Activated gamma-delta T cell treated with Interleukin-2 at 50 U/mL for 16 hours (primary cell): ENCODE measurements at places on chromosomes 12 and 14.

DNA sequence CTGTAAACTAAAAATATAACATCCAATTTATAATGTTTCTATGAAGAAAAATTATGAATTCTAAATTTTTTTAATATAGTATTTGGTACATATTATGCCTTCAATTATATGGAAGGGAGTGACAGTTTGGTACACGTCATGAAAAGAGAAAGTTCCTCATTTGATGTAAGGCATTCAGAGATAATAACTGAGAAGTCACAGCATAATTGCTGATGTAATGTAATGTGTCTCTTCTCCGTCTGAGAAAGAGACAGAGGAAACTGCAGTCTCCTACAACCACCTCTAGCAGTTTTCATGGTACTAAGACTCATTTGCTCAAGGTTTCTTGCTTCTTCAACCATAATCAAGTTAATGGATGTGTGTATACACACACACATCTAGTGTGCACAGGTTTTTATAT, 2.3 kb upstream of the CD69 start:
- no peak for DNase-seq

DNA sequence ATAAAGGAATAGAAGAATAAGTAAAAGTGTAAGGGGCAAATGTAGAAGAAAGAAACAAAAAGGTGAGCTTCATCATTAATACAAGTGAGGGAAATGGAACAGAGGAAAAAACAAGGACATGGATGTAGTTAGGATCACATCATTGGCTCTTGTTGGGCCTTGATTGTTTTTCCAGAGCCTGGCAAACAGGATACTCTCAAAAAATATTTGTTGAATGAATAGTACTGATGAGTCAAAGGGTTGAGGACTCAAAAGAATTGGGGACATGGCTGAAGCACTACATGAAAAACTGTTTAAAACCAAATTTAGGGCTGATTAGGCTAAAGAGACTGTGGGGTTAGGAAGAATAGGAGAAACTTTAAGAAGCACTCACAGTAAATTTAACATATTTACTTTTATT, 11.4 kb upstream of the SRP54 start:
- no peak for DNase-seq

- DNase-seq, result no peak
Observed at GRCh38 chr12:53492188-53492587, 7.1 kb downstream of the MAP3K12 start.

GRCh38 chr14:97029800-97030199, 232.6 kb downstream of the VRK1 start:
- DNase-seq, result no peak

DNA sequence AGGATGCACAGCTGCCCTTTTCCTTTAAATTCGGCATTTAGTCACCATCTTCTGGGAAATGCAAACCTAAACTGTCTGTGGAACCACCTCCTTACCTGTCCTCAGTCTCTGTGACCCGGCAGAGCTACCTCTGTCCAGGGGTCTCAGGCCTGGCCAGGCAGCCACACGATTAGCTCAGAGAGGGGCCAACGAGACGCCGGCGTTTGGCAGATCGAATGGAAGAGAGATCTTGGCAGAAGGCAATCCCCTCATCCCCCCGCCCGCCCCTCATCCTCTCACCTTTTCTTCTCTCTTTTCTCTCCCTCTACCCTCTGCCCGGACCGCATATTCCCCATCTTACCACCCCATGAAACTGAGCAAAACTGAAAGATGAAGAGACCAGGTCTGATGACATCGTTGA, 101.0 kb downstream of the PIWIL1 start:
- DNase-seq, result no peak

DNA sequence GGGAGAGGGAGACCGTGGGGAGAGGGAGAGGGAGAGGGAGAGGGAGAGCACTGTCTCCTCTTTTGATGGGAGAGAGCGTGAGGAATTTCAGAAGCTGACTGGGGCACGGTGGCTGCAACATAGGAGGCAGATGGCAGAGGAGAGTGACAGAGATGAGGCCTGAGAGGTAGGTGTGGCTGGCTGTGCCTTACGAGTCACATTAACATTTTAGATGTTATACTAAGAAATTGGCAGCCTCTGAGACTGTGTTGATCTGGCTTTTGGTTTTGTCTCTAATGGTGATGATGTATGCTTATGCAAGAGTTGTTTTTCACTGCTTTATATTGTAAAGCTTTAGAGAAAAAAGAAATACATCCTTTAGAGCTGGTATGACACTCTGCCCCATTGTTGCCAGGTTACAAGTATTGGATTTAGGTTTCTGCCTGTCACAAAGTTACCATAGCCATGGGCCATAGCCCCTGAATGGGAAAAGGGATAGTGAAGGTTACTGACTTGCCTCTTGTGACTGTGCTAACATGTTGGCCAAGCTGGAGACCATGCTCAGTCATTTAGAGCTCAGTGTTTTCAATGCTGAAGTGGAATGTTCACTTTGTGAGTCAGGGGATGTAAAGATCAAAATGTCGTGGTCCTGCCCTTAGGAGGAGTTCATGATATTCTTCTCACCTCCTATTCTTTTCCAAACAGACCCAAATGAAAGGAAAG, 186.2 kb downstream of the SYNE2 start:
- no peak for DNase-seq

GRCh38 chr14:56119201-56119981, 1.2 kb downstream of the PELI2 start:
- peak; percentile 17 for DNase-seq

DNA sequence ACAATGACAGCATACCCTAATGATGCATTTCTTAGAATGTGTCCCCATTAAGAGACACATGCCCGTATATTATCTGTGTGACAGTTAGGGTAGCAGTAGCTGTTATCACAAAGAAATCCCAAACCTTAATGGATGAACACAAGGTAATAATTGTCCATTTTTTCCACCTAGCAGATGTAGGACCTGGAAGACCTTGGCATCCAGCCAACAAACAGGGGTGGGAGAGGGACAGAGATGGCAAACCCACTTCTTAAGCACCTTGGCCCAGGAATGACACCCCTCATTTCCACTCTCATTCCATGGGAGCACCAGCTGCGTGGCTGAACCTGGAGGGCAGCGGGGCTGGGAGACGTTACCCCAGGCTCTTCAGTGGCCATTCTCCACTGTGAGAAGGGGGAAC, 679.0 kb downstream of the AACS start:
- DNase-seq, result no peak

DNA sequence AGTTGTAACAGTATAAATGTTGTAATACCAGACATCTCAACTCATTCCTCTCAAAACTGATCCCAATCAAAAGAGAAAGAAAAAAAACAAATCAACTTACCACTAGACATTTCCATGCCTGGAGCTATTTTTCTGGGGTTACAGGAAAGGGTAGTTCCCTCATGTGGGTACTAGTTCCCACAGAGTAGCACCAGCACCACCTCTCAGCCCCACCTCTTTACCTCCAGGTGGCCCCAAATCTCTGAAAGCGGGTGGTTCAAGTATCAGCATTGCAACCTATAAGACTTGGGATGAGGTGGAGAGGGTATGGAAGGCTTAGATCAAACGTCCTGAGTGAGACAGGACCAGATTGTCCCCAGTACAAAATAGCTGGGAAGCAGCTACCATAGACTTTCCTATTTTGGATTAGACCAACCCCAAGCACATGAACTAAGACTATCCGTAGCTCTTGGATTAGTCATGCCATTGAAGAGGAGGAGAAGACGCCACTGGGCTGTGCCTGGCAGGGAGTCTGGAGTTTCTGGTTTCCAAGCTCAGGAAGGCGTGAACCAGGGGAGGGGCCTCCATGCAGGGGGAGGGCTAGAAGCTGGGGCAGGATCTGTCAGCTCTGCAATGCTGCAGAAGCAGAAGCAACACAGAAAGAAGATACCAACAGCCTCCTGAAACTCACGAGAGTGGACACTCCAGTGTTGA, at the start of gene SLC39A2:
Gene SLC39A2 (plus strand): TSS at position 620 of the 693 bp plus-strand sequence. CDS start 154 bp downstream, outside the sequence.
- DNase-seq, result no peak

GRCh38 chr12:15782667-15783066, 6.5 kb downstream of the EPS8 start:
- DNase-seq, result no peak

DNA sequence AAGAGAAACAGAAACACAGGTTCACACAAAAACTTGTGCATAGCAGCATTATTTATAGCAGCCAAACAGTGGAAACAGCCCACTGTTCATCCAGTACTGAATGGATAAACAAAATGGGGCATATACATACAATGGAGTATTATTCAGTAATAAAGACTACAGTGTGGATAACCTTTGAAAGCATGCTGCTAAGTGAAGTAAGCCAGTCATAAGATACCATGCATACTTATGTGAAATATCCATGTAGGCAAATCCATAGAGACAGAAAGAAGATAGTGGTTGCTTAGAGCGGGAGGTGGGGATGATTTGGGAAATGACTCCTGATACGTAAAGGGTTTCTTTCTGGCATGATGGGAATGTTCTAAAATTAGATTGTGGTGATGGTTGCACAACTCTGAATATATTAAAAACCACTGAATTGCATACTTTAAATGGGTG, 99.4 kb downstream of the CRADD start:
- no peak for DNase-seq

DNA sequence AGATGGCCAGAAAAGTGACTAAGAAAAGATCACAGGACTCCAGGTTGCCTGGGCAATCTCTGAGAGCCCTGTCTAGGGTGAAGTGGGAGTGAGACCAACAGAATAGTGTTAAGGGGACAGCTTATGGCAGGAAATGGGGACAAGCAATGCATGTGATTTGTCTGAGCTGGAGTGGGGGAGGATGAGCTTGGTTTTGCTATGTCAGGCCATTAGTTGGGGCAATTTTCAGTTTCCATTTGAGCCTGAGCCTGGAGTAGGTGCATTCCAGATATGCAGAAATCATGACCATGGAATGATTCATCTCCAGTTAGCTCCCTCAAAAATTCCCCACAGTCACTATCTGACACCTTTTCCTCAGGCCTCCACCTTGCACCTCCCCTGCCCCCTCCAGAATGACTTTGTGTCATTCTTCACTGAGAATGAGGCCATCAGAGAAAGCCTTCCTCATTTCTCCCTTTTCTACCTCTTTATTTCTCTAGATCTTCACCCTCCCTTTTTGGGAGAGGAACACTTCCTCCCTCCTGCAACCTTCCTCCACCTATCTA, 150.9 kb upstream of the PLEKHG7 start:
- no peak for DNase-seq

DNA sequence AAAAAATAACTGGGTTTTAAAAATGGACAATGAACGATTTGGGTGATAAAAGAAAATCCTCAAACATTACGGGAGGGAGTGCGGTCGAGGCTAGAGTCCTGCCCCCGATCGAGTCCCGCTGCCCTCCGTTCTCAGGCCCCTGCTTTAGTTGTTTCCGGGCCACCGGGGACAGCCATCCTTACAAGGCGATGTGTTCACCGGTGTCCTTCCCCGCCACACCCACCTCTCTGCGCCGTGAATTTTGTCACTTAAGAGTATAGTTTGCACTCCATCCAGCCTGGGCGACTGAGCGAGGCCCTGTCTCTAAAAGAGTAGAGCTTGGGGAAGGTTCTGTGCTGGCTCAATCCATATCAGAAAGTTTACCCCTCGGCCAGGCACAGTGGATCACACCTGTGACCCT, 2.9 kb downstream of the ULK1 start:
- DNase-seq, result no peak

DNA sequence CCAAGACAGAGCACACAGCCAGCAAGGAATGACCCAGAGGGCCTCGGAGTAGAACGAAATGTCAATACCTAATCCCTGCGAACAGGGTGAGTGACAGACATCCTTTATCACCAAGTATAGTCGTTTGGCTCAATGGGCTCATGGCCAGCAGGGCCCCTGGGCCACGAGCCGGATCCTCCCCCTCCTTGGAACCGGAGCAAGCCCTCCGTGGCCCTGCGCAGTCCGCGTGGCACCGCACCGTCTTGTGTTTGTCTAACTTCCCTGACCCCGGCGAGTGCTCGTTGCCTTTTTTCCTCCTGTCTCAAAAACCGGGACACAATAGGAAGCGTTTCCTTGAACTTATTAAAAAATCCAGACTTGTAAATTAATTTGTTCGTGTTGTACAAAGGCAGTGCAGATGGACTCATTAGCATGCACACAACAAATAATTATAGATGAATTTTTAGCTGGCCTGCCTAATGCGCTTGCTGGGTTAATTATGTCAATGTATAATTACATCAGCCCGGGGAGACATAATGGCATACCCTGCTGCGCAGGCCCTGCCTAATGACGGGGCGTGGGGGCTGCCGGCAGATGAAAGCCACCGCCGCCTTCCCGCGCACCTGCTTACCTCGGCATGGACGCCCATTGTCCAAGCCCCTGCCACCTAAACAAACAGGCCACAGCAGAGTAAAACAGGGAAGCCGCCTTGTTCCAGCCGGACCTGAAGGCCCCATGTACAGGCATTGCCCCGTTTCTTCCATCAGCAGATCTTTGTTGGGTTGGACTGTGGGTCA, 81.6 kb downstream of the PHETA1 start:
- no peak for DNase-seq

DNA sequence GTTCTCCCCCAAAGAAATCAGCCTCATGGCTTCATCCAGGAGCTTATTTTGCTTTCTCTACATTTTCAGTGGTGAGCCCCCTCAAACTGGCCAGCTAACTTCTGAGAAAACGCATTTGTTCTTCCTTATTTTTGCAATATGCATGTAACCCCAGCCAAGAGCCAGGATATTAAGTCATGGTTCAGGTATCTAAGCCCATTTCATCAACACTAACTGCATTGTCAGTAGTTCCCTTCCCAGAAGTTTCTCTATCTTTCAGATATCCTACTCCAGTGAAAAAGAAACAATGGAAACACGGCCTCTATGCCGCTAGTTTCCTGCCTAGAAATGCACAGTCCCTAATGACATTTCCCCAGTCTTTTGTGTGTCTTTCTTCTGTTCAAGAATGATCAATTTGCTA, 102.8 kb upstream of the RASSF8 start:
- no peak for DNase-seq

GRCh38 chr14:106786697-106787096, 1260.3 kb downstream of the TMEM121 start:
- DNase-seq, result no peak

DNA sequence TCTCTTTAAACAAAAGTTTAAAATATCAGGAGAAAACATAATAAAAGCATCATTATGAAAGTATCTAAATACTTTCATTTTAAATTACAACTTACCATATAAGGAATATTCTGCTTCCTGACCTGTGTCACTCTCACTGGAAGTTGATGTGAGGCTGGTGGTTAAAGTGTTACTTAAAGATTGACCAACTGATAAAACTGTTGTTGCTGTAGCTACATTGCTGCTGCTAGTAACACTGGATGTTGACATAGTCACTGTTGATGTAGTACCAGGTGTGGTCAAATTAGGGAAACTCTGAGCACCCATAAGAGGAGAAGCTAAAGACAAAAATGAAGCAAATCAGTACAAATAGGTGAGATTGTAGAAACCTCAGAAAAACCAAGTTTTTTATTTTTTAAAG, 79.9 kb downstream of the HECTD1 start:
- DNase-seq, result peak; percentile 26
